ENCODE measurements at places on chromosomes 7 and 10.

DNA sequence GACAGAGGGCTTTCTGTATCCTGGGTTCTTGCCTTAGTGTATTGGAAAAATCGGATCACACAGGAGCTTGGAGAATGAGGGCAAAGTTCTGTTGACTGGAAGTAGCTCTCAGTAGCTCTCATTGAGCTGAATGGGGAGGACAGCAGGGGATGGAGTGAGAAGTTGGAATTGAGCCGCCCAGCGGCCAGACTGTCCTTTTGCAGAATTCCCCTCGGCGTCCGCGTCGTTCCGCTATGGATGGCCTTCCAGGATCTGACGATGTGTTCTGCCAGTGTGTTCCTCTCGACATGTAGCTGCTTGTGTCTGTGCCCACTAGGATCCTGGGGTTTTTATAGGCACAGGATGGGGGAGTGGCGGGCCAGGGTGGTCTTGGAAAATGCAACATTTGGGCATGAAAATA, 351.8 kb upstream of the SEMA3A start:
- no peak for DNase-seq

GRCh38 chr7:158016180-158017097, 571.2 kb downstream of the PTPRN2 start:
- no peak for DNase-seq

DNA sequence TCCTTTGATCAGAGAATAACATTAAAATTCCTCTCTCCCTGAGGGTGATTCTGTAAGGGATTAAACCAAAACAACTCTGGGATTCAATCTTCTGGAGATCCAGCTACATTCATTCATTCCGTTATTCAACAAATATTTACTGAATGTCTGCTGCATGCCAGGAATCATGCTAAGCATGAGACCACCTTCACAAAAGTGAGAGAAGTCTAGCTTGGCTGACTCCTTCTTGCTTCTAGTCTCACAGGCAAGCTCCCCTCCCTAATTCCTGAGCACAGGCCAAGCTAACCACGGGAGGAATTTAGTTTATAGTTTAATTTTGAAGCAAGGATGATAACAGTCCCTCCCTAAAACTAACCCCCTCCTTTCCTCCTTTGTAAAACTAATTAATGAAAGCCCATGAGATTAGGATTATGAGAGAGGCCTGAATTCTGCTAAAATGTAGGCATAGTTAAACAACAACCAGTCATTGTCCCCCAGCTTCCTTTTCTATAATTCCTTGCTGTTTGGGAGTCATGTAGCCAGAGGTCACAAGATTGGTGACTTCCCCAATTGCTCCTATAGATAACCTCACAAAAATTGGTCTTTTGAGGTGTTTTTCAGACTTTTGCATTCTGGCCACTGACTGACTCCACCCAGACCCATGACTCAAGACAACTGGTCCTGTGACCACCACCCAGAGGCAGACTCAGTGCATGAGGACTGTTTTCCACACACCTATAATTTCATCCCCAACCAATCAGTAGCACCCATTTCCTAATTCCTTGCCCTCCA, 113.5 kb downstream of the ITGB8 start:
- DNase-seq: no peak

DNA sequence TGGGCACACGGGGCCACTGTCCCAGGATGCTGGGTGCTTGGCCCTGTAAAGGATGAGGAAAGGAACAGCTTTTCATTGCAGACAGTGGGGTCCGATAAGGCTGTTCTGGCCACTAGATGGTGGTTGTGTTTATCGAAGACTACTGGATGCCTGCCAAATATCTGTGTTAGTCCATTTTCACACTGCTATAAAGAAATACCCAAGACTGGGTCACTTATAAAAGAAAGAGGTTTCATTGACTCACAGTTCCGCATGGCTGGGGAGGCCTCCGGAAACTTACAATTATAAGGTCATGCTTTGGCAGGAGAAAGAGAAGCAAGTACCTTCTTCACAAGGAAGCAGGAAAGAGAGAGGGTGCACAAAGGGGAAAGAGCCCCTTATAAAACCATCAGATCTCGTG, 32.2 kb upstream of the GARS1 start:
- no peak for DNase-seq

- DNase-seq: no peak
Observed at GRCh38 chr7:37342688-37343471, 105.8 kb downstream of the ELMO1 start.

DNA sequence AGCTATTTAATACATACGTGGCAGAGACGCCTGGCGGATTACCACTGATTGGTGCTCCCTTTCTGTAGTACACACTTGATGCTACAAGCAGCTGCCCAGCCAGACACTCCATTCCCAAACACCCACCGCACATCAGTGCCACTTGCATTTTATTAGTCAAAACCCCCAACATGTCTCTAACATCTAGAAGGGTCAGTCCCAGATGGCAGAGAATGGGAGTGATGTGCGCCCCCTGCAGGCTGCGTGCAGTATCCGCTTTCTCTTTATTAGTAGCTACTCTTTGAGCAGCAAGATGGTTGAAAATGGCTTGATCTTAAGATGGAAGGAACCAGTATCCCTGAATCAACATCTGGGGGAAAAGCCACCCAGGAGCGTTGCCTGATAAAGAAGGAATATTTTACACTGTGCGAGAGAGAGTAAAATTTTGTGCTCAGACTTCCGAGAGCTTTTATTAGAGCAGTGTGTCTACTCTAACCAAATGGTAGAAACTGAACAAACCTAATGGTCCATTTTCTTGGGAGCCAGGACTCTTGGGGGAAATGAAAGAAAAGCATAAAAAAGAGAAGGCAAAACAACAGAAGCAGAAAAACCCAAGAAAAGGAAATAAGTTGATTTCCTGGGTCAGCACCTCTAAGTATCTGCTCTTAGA, 78.3 kb downstream of the ST8SIA6 start:
- no peak for DNase-seq

GRCh38 chr7:31794851-31795344, 107.9 kb downstream of the PPP1R17 start:
- DNase-seq: no peak

DNA sequence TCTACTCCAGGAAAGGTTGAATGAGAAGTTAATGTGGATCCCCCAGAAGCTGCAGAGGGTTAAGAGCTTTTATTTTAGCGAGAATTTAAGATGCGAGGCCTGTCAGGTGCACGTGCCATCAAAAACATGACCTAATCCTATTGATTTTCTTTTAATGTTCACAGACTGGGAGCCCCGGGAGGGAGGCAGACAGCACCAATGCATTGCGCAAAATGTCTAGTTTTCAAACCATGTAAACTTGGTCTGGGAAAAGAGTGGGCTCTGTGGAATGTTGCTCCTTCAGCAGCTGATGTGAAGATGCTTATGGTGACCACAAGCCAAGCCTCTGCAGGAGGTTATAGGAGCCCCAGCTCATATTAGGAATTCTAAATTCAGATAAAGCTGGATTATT, 172.0 kb upstream of the ITGB1 start:
- DNase-seq: no peak

DNA sequence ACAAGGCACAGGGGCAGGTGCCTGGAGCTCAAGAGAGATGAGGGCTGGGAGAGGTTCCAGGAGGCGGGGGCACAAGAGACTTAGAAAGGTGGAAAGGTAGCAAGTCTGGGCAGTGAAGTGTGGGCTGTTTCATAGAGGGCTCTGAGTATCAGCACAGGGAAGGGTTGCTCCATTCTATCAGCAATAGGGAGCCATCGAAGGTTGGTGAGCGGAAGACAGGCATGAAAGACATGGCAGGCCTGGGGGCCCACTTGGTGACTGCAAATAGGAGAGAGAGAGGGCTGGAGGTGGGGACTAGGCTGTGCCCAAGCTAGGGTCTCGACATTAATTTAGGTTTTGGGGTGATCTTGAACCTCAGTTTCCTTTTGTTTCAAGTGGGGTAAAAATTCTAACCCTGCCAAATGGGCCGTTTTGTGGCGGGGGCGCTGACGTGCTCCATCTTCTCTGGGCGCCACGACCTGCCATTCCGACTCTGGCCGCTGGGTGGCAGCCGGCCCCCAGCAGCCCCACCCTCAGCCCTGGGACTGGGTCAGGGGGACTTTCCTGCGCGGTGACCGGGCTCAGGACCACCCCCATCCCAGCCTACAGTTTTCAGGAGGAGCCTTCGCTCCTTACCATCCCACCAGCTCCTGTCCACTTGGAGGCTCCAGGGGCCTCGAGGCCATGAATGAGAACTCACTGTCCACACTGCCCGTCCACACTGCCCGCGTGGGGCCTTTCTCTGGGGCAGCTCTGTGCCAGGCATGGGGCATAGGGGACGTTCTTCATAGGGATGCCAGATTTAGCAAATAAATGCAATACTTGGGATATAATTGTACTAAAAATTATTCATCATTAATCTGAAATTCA, 37.2 kb upstream of the PCBD1 start:
- no peak for DNase-seq

DNA sequence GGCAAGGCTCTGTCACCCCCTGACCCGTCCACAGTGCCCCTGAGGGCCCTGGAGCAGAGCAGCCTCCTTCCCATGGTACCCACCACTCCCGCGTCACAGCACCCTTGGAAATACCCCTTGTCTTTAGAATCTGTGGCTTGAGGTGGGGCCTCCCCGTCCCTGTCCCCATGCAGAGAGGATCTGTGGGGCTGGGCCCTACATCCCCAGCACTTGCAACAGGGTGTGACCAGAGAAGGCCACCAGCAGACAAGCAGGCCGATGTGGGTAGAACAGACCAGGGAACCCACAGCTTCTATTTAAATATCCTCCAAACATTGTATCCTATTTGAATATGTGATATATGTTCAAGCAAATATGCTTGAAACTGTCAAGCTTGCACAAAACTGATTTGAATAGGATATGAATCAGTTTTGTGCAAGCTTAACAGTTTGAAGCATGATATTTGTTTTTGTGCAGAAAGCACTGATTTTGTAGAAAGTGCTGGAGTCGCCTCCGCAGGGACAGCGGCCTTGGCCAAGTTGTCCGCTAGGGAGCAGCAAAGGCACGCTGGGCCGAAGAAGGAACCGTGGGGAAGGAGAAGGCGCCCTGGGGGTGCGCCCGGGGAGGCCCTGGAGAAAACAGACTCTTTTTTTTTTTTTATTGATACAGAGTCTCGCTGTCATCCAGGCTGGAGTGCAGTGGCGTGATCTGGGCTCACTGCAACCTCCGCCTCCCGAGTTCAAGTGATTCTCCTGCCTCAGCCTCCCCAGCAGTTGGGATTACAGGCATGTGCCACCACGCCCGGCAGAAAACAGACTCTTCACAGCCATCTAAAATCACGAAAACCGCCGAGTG, 2.2 kb downstream of the CFAP46 start:
- DNase-seq: no peak

DNA sequence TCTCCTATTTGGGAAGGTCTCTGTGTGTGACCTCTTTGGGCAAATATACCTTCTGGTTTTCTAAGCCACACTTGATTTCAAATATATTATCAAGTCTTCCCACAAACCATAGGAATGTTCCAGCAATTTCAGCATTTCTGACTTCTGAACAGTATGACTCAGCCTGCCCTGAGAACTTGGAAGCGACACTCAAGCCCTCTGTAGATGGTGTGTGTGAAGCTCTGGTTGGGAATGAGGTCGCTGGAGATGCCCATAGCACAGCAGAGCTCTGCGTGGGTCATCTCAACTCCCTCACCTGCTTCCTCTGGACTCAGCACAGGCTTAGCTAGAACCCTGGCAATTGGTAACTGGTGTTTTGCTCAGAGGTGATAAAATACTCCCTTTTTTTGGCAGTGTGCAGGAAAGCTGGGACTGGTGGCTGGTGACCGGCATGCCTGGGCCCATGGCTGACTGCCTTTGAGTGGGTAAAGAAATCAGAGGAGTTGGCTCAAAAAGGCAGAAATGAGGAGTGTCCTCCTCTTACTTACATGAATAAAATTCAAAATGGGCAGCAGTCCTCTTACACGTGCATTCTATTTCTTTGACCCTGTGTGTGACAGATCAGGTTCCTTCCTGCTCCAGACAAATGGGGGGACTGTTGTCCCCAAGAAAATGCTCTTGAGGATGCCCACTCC, 87.5 kb upstream of the NRP1 start:
- no peak for DNase-seq

DNA sequence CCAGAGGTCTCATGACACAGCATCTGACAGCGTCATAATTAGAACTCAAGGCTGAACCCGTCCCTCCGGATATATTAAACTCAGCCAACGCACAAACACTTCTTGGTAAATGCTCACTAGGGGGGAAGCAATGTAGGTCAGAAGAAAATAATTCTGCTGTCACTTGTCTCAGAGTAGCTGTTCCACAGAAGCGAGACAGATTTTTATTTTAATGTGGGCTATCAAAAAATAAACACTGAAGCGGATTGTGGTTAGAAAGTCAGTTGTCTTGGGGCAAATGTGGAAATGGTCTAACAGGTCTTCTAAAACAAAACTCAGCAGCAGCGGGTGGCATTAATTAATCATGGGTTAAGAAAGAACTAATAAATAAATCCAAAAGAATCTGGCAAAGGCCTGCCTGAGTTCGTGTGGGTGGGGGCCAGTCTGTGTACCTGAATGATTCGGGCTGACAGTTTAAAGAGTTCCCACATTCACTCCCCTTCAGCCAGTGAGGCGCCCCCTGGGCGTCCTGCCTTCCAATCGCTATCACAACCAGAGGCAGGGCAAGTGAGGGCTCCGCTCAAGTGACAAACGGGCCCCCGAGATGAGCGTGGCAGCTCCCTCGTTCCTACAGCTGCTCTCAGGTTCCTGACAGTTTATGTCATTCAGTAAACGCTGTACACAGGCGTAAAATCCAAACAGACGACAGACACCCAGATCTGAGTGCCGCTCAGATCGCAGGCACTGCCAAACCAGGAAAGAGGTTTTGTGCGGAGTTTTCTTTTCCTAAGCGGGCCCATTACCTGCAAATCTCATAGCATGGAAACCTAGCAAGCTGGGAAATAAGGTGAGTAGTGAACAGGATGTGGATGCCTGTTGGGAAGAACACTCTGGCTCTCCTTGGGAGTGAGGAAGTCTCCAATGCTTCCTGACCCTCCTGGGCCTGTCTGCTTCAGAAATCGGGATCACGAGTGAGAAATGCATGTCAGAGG, 52.9 kb downstream of the NRAP start:
- DNase-seq: no peak

GRCh38 chr7:1359681-1360485, 99.4 kb downstream of the MICALL2 start:
- DNase-seq: no peak

DNA sequence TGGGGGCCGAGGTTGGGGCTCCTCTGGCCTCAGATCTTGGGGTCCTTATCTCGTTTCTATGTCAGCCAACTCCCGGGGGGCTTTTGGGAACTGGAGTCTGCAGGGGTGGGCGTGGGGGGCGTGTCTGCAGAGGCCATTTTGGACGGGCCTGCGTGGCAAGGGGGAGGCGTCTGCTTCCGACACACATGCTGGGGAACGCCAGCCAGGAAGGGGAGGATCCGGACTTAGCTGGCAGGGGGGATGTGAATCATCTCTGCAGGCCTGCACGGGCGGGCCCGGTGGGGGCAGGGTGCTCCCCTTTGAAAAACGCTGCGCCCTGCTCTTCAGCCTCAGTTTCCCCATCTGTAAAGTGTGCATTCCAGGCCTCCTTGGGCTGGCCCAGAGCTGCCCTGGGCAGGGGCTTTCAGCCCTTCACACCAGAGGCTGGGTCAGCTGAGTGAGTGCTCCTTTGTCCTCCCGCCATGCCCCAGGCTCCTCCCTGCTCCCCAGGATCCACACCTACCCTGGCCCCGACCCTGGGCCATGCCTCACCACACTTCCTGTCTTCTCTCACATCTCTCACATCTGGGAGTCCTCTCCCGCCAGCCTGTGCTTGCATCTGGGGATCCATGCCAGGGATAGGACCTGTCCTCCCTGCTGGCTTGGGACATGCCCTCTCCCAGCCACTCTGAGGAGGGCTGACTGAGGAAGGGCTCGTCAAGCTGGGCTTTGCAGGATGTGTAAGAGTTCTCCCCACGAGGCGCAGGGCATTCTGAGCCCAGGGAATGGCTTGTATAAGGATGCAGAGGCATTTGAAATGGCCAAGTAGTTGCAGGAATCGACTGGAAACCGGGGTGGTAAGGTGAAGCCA, 172.6 kb upstream of the TNRC18 start:
- no peak for DNase-seq

Measured in D721Med (cell line).